ENCODE measurements at places on chromosomes 2 and 18. TPM values are rescaled to one million over a fixed set of nuclear protein-coding genes. Genes with fewer than 3 reads are reported as not detected.

DNA sequence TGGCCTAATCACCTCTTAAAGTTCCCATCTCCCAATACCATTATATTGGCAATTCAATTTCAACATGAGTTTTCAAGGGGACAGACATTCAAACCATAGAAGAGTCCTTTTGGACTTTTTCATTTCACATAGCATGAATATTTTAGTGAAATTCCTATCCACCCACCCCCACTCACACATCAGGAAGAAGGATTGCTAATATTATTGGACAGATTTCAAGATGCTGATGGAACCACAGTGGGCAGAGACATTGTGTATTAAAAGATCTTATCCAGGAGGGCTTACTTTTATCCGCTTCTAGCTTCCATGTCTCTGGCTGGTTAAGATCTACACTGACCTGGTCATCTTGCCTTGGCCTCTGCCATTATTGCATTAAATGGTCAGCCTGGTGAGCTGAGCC is 297.4 kb upstream of the ACVR2A start:
- no peaks in the 10 kb centered on the region for H3K36me3 ChIP-seq
- no peak overlapping the region for H3K27ac ChIP-seq
- DNase-seq, result no peak
- H3K4me3 ChIP-seq, result no peak overlapping the region

DNA sequence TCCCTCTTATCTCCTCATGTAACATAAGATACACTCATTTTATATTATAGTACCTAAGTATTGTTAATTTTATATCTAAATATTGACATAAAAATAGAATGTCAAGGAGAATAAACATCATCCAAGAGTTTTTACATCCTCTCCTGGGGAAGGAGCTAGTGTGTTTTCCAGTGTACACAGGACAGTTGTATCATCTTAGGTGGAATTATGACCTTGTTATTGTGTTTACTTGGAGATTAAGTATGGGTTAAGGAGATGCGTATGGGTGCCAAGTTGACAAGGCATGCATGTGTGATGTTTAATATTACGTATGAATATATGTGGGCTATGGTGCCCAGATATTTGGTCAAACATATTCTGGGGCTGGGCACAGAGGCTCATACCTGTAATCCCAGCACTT is 11.2 kb upstream of the DDX1 start:
- DNase-seq, result no peak
- H3K36me3 ChIP-seq, result no peaks in the 10 kb centered on the region
- peaks cover 3% of the 10 kb centered on the region for H3K4me1 ChIP-seq
- no peaks in the 10 kb centered on the region for H3K27me3 ChIP-seq

GRCh38 chr18:59681051-59681450 is 16.2 kb downstream of the CCBE1 start:
- H3K27ac ChIP-seq, result no peak overlapping the region
- no peaks in the 10 kb centered on the region for H3K36me3 ChIP-seq
- DNase-seq, result no peak
- H3K27me3 ChIP-seq, result peaks cover 53% of the 10 kb centered on the region
- peaks cover 7% of the 10 kb centered on the region for H3K4me1 ChIP-seq

- peaks cover 14% of the 10 kb centered on the region for H3K4me1 ChIP-seq
- no peak overlapping the region for H3K27ac ChIP-seq
- H3K4me3 ChIP-seq, result no peak overlapping the region
- no peaks in the 10 kb centered on the region for H3K27me3 ChIP-seq
Measured at GRCh38 chr2:162385536-162385935, 41.6 kb downstream of the GCA start.

- no peak overlapping the region for H3K27ac ChIP-seq
- H3K4me3 ChIP-seq, result no peak overlapping the region
- H3K27me3 ChIP-seq, result no peaks in the 10 kb centered on the region
- no peak for DNase-seq
Measured at GRCh38 chr2:145026456-145027455, 506.8 kb upstream of the ZEB2 start.

GRCh38 chr2:109195193-109196045 is 66.4 kb downstream of the SH3RF3 start:
- no peak for DNase-seq
- peaks cover 19% of the 10 kb centered on the region for H3K27me3 ChIP-seq
- H3K27ac ChIP-seq, result no peak overlapping the region
- H3K4me1 ChIP-seq, result no peaks in the 10 kb centered on the region
- no peaks in the 10 kb centered on the region for H3K36me3 ChIP-seq
- H3K4me3 ChIP-seq, result no peak overlapping the region

DNA sequence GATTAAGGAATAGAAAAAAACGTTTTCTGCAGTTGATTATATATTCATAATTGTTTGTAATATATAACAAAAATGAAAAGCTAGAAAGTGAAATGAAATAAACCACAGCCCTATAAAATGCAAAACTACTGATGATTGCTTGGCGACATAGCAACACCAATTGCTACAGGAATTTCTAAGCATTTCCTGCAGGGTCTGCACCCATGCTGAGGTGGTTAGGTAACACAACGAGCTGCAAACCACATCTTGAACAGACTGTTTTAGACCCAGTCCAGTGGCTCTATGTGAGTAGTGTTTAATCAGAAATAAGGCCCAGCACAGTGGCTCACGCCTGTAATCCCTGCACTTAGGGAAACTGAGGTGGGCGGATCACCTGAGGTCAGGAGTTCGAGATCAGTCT is 17.2 kb upstream of the UGT1A9 start:
- H3K4me1 ChIP-seq, result no peaks in the 10 kb centered on the region
- no peak overlapping the region for H3K4me3 ChIP-seq
- peaks cover 13% of the 10 kb centered on the region for H3K27me3 ChIP-seq

FEV gene
- total RNA-seq, result 15.6 TPM

NXPH2 gene
- total RNA-seq, result 5.3 TPM

PECR gene
- 14.8 TPM for total RNA-seq
